ENCODE measurements at places on chromosomes 5 and 9. TPM values are rescaled to one million over a fixed set of nuclear protein-coding genes. Genes with fewer than 3 reads are reported as not detected.

Gene STKLD1
- 1.2 TPM for total RNA-seq

Gene TXNDC8
- total RNA-seq: not detected

Gene FSTL4
- 0.09 TPM for total RNA-seq

Gene TSTD2
- total RNA-seq: 15.0 TPM

Gene SCGB3A2
- not detected for total RNA-seq

Gene TAF1L
- under 0.01 TPM for total RNA-seq

All from dermis blood vessel endothelial cell (primary cell).